ENCODE measurements at places on chromosomes 7 and 10. TPM values are rescaled to one million over a fixed set of nuclear protein-coding genes. Genes with fewer than 3 reads are reported as not detected.

GRCh38 chr7:81210137-81211064, 291.6 kb upstream of the SEMA3C start:
- H3K4me1 ChIP-seq = no peaks in the 10 kb centered on the region
- H3K27me3 ChIP-seq = no peaks in the 10 kb centered on the region
- H3K4me3 ChIP-seq = no peak overlapping the region

Gene AGR3
- total RNA-seq = not detected

DNA sequence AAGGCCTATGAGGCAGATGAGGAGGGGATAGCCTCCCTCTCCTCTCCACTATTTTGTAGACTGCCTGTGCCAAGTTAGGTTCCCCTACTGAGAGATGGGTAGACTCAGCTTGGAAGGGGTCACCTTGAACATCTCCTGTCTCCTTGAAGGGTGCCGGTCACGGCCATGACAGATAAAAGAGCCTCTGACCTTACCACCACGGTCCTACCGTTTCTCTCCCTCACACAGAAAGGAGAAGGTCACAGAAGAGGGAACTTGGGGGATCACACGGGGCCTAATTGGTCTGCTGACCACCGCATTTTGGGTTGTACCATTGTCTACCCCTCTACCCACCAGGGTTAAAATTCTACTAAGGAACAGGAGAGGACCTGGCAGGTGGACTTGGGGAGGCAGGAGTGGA, 17.0 kb downstream of the PRSS2 start:
- H3K4me3 ChIP-seq = no peak overlapping the region
- H3K27me3 ChIP-seq = no peaks in the 10 kb centered on the region
- no peaks in the 10 kb centered on the region for H3K36me3 ChIP-seq
- no peak overlapping the region for H3K27ac ChIP-seq

Gene EFCAB10
- 1.1 TPM for total RNA-seq

DNA sequence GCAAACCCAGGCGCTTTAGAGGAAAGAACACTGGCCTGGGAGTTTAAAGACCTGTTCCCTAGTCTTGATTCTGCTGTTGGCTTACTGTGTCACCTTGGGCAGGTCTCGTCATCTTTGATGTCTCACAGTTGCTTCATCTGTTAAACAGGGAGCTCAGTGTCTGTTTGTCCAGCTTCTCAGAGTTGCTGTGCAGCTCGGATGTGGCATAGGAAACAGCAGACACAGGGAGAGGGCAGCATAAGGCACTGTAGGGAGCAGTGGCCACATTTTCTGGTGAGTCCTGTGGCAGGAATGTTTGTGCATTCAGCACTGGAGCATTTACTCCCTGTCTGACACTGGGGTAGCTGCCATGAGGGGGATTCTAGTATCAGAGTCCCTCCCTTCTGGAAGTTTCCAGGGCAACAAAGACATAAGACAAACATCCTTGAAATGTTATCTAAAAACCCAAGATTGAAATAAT, 2.0 kb downstream of the REPIN1 start:
- no peaks in the 10 kb centered on the region for H3K36me3 ChIP-seq
- H3K27ac ChIP-seq = no peak overlapping the region
- H3K27me3 ChIP-seq = no peaks in the 10 kb centered on the region
- no peak overlapping the region for H3K4me3 ChIP-seq
- H3K4me1 ChIP-seq = peaks cover 6% of the 10 kb centered on the region

- DNase-seq = peak; percentile 47
- no peak overlapping the region for H3K27ac ChIP-seq
- H3K27me3 ChIP-seq = no peaks in the 10 kb centered on the region
- H3K4me3 ChIP-seq = no peak overlapping the region
- no peaks in the 10 kb centered on the region for H3K36me3 ChIP-seq
- H3K4me1 ChIP-seq = peaks cover 6% of the 10 kb centered on the region
Observed at GRCh38 chr10:132272231-132272971, 35.3 kb downstream of the STK32C start.

Gene PRKG1
- 8.4 TPM for total RNA-seq

DNA sequence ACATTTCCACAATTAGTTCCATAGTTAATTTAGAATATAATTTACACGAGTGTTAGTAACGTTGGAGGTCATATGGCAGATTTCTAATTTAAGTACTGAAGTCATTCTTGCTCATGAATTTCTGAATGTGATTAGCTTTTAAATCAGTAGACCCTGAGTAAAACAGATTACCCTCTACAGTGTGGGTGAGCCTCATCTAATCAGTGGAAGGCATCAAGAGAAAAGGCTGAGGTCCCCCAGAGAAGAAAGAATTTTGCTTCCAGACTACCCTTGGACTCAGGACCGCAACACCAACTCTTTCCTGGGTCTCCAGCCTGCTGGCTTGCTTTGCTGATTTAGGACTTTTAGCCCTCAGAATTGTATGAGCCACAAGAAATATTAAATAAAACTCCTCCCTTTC, 33.2 kb downstream of the IFT22 start:
- no peaks in the 10 kb centered on the region for H3K4me1 ChIP-seq
- H3K27me3 ChIP-seq = no peaks in the 10 kb centered on the region
- H3K4me3 ChIP-seq = no peak overlapping the region
- no peak for DNase-seq

GRCh38 chr10:62498271-62498670, 124.1 kb downstream of the ZNF365 start:
- no peaks in the 10 kb centered on the region for H3K27me3 ChIP-seq
- DNase-seq = no peak
- H3K36me3 ChIP-seq = no peaks in the 10 kb centered on the region

DNA sequence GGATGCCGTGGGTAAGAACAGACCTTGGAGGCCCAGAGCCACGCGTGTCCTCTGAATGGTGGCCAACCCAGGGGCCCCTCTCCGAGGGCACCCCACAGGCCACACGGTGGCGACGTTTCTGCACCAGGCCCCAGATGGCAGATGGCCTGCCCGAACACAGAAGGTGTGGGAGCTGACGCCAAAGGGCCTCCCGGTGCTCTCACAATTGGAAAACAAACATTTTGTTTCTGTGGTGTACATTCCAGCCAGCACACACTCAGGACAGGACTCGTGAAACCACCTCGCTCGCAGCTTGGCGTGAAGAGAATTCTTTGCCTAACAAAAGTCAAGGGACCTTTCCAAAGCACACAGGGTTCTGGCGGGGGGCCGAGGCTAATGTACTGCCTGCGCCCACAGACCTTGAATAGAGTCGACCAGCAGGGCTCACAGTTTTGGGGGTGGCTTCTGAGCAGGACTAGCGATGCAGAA, 112.1 kb downstream of the FAM53B start:
- H3K36me3 ChIP-seq = no peaks in the 10 kb centered on the region
- H3K4me3 ChIP-seq = no peak overlapping the region
- peak; percentile 74 for DNase-seq
- peak overlapping the region; percentile 71 for H3K27ac ChIP-seq
- H3K27me3 ChIP-seq = no peaks in the 10 kb centered on the region

- no peaks in the 10 kb centered on the region for H3K36me3 ChIP-seq
- no peaks in the 10 kb centered on the region for H3K27me3 ChIP-seq
- DNase-seq = no peak
- no peak overlapping the region for H3K4me3 ChIP-seq
- no peaks in the 10 kb centered on the region for H3K4me1 ChIP-seq
Observed at GRCh38 chr7:137454246-137454724, 110.8 kb upstream of the PTN start.

GRCh38 chr7:30561389-30561788, 33.3 kb upstream of the GARS1 start:
- DNase-seq = no peak
- H3K27ac ChIP-seq = no peak overlapping the region
- H3K4me3 ChIP-seq = no peak overlapping the region
- no peaks in the 10 kb centered on the region for H3K36me3 ChIP-seq
- no peaks in the 10 kb centered on the region for H3K27me3 ChIP-seq

Gene OPN4
- total RNA-seq = not detected

Gene PNLIPRP1
- total RNA-seq = not detected

- no peaks in the 10 kb centered on the region for H3K27me3 ChIP-seq
- H3K4me3 ChIP-seq = no peak overlapping the region
Observed at GRCh38 chr7:137658190-137658900, 188.4 kb downstream of the DGKI start.

DNA sequence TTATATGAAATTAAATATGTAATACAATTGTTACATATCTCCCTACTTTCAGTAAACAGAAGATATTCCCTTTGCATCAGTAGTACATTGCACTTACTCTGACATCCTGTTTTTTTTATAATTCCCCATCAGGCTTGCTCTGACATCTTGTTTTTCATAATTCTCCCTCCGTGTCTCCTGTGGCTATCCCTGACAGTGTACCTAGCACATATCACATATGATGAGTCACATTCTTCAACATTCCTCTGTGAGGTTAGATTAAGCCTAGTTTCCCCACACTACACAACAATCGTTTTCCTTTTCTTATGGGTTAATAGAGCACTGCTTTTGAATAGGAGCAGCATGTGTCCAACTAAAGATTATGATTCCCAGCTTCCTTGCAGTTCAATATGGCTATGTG, 250.6 kb upstream of the NPVF start:
- no peaks in the 10 kb centered on the region for H3K36me3 ChIP-seq
- no peak for DNase-seq
- no peaks in the 10 kb centered on the region for H3K27me3 ChIP-seq

DNA sequence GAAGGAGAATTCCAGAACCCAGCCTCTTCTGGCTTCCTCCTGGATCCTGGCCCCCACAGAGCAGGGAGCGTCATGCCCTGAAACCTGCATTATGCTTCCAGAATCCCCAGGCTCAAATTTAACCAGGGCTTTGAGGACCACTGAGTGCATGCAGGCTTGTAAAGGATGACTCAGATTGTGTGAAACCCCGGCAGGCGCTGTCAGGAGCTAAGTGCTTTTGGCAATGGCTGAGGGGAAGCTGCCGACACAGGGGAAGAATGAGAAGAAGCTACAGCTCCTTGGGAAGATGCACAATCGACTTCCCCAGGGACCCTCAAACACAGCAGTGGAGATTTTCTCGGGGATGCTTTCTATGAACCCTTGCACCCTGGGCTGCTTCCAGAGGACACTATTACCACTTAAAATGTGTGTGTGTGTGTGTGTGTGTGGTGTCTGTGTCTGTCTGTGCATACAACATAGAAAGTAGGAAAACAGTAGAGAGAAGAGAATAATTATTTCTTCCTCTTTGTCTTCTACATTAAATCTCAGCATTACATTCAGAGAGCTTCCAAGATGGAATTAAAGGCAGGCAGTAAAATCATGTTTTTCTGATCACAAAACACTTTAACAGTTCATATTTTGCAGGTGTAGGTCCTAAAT, 183.5 kb upstream of the INHBA start:
- peaks cover 7% of the 10 kb centered on the region for H3K4me1 ChIP-seq
- no peak overlapping the region for H3K27ac ChIP-seq
- no peaks in the 10 kb centered on the region for H3K36me3 ChIP-seq
- DNase-seq = peak; percentile 55
- no peak overlapping the region for H3K4me3 ChIP-seq
- no peaks in the 10 kb centered on the region for H3K27me3 ChIP-seq

- H3K27ac ChIP-seq = no peak overlapping the region
- no peak overlapping the region for H3K4me3 ChIP-seq
- DNase-seq = no peak
- no peaks in the 10 kb centered on the region for H3K27me3 ChIP-seq
Observed at GRCh38 chr10:99852481-99853213, 70.2 kb downstream of the ABCC2 start.

Gene SUN3
- total RNA-seq = not detected

GRCh38 chr7:129635300-129636029, 23.9 kb downstream of the NRF1 start:
- no peak overlapping the region for H3K27ac ChIP-seq
- no peaks in the 10 kb centered on the region for H3K36me3 ChIP-seq
- no peak overlapping the region for H3K4me3 ChIP-seq

- peaks cover 15% of the 10 kb centered on the region for H3K4me1 ChIP-seq
- no peaks in the 10 kb centered on the region for H3K36me3 ChIP-seq
- no peak overlapping the region for H3K4me3 ChIP-seq
Observed at GRCh38 chr10:4663162-4663992, 162.6 kb upstream of the AKR1E2 start.

DNA sequence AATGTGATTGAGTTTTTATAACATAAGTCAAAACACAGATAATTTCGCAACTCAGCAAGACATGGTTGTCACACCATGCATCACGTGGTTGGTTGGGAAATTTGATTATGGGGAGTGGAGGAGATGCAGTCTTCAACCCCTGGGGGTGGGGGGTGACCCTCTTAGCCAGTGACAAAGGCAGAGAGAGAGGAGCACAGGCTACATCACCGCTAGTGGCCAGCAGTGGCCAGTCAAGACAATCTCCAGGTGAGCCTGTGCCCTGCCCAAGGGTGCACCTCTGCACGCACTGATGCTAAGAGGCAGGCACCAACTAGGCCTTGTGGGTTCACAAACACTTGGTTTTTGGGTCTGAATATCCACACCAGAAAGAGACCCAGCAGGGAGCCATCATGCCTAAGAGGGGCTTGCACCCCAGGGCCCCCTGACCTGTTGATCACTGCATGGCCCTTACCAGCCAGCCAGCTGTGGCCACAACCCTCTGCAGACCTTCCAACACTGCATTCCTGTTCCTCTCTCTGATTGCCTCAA, 244.4 kb downstream of the FANK1 start:
- no peaks in the 10 kb centered on the region for H3K36me3 ChIP-seq
- H3K27me3 ChIP-seq = no peaks in the 10 kb centered on the region
- no peak for DNase-seq

GRCh38 chr10:22324893-22325271, 4.0 kb downstream of the BMI1 start:
- H3K36me3 ChIP-seq = no peaks in the 10 kb centered on the region
- H3K4me1 ChIP-seq = peaks cover 3% of the 10 kb centered on the region
- H3K4me3 ChIP-seq = peak overlapping the region; percentile 55
- H3K27me3 ChIP-seq = no peaks in the 10 kb centered on the region
- no peak for DNase-seq

DNA sequence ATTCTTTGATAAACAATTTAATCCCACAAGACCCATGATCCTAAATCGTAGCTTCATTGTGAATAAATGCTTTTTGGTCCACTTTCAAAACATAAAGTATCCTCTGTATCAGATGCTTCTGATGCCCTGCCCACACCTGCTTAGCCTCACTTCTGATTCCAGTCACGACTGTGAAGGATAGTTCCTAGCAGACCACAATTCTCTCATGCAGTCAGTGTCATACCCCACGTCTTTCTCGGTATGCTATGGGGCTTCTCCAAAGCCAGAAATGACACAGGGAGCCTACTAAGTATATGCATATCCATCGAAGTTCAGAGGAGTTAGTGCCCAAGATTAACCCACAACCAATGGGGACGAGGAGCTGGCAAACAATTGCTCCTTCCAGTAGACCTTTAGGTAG, 27.6 kb upstream of the CTNNA3 start:
- H3K4me3 ChIP-seq = no peak overlapping the region
- H3K36me3 ChIP-seq = no peaks in the 10 kb centered on the region
- DNase-seq = no peak
- H3K27me3 ChIP-seq = no peaks in the 10 kb centered on the region

Gene PSD
- total RNA-seq = 30.9 TPM

DNA sequence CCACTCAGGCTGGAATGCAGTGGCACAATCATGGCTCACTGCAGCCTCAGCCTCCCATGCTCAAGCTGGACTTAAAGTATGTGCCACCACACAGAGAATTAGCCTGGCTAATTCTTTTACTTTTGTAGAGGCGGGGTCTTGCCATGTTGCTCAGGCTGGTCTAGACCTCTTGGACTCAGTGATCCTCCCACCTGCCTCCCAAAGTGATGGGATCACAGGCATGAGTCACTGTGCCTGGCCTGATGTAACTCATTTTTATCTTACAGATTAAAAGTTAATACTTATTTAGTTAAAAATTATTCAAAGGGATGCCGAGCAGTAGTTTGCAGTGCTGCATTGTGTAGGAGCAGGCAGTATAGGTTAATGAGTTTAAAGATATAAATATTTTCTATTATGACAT, 12.6 kb upstream of the PLXDC2 start:
- H3K4me3 ChIP-seq = no peak overlapping the region
- H3K4me1 ChIP-seq = no peaks in the 10 kb centered on the region
- no peak for DNase-seq

- DNase-seq = no peak
- H3K4me3 ChIP-seq = no peak overlapping the region
- no peak overlapping the region for H3K27ac ChIP-seq
- peaks cover 12% of the 10 kb centered on the region for H3K4me1 ChIP-seq
- no peaks in the 10 kb centered on the region for H3K36me3 ChIP-seq
Observed at GRCh38 chr10:75435291-75435690, 3.9 kb downstream of the LRMDA start.
